NCI-H2081 treated with DMSO at 0.1 percent for 48 hours (cell line): ENCODE measurements at places on chromosomes 6 and 20.

- peak; percentile 44 for DNase-seq
Measured at GRCh38 chr6:98335594-98335993, 498.8 kb upstream of the POU3F2 start.

DNA sequence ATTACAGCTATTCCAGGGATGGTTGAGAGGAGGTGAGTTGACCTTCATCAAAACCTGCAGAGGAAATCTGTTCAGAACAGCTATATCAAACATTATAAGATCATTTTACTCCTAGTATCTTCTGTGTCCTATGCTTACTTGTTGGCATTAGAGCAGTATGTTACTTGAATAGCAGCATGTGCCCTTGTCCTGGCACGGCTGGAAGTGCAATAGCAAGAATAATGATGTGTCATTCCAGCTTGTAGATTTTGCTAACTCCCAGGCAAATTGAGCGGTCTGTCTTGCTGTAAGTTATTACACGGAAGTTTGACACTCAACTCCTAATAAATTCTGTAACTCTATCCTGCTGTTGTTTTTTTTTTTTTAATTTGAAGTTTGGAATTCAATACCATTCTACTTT lies 385.5 kb downstream of the TENT5A start:
- no peak for DNase-seq

DNA sequence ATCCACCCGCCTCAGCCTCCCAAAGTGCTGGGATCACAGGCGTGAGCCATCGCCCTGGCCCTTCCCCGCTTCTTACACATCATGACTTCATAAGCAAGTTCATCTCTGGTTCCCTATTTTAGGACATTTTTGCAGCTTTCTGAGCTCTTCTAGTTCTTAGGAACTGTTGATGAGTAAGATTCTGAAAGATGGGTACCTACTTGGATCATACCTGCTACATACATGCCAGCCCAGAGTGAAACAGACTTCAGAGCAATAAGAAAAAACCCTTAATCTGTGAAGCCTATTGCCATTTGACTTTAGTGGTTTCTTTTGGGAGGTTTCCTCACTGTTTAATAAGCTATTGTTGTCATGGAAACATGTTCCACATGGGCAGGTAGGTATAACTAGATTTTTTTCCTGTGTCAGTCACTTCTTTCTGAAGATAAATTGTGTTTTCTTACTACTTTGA lies 27.9 kb upstream of the TMEM217 start:
- DNase-seq: no peak

- DNase-seq: no peak
Measured at GRCh38 chr6:41092421-41093140, 19.8 kb downstream of the NFYA start.

DNA sequence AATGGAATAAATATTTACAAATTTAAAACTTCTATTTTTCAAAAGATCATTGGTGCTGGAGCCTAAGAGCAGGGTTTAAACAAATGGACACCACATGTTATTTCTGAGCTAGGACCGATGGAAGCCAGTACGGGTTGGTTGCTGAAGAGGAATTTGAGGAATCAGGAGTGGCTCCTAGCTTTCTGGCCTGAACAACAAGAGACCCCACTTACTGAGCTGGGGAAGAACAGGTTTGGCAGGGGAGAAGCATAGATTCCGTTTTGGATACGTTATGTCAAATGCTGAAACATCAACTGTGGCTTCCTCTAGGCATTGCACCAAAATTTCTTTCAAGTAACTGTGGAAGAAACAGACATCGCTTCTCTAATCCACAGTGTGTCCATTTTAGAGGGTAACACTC lies 6.7 kb downstream of the WDR27 start:
- DNase-seq: no peak

DNA sequence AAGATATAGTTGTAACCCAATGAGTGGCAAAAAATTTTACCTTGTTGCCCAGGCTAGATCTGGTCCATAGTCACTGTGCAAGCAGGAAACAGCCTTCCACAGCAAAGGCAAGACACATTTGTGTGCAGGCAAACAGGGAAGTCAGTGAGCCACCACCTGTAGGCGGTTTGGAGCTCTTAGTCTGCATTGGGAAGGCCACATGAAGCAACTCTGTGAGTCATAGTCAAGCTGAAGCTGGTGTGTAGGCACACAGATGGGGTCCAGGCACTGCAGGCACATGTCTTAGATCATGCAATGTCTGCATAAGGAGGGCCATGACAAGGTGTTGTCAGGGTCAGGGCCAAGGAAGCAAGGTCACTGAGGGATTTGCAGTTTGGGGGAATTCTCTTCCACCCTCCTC lies 543.2 kb upstream of the EPHA7 start:
- DNase-seq: no peak

- DNase-seq: no peak
Measured at GRCh38 chr6:159969921-159970320, 1.0 kb downstream of the IGF2R start.

GRCh38 chr6:11412011-11412424 lies 125.5 kb upstream of the TMEM170B start:
- no peak for DNase-seq

DNA sequence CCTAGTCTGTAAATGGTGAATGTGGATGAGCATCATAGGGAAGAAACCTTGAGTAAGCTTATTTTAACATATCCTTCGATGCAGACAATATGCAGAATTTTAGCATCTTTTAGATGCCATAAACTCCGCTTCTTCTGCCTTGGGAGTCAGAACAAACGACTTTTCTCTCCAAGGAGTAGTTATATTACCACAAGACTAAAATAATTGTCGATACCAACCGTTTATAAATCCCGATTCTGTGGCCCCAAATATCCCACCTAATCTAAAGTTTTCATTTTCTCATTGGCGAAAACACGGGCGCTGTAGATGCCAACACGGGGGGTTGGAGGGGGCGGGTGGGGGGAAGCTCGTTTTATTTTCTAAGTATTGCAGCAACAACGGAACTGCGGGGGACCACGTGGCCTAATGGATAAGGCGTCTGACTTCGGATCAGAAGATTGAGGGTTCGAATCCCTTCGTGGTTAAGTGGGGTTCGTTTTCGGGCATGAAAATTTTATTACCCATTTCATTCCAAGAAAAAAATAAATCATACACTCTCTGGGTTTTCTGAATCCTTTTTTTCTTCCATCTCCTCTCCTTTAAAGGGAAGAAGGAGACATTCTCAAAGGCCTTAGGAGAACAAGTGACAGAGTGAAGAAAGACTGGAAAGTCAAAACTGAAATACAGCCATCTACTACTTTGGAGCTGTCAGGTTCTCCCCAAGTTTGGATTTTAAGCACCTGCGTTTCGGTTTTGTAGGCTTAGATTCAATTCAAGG lies 65.5 kb upstream of the BTN3A2 start:
- no peak for DNase-seq

- DNase-seq: no peak
Measured at GRCh38 chr20:1912053-1912452, 16.8 kb downstream of the SIRPA start.

DNA sequence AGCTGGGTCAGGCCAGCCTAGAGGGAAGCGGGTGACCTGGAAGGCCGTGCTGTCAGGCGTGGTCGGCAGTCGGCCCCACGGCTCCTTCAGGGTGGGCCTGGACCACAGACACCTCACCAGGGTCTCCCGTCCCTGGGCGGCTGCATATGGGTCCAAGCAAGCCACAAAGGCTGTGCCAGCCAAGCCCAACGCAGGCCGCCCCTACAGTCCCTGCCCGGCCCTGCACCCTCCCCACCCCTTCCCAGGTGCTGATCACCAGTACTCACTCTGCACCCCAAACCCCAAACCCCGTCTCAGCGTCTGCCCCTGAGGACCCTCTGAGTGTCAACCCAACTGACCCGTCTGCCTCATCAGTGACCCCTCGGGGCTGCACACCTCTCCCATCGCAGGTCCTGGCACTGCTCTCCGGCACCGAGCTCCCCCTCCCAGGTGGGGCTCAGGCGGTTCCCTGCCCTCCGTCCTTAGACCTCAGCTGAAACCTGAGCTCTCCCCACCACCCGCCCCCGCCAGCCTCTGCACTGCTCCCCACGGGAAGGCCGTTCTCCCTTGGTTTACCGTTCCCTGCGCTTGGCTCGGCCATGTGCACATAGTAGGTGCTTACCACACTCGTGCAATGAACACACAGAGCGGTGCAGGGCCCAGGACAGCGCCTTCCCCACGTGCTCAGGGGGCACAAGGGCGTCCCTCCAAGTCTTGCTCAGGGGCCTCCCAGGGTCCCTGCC lies 1.5 kb upstream of the PPDPF start:
- no peak for DNase-seq

- DNase-seq: no peak
Measured at GRCh38 chr6:51983564-51983963, 103.8 kb downstream of the PKHD1 start.

- peak; percentile 77 for DNase-seq
Measured at GRCh38 chr6:63635588-63636517, at the start of gene PHF3. PHF3 (plus strand) TSS chr6:63635802; CDS start chr6:63646552, 10,750 bp downstream.

DNA sequence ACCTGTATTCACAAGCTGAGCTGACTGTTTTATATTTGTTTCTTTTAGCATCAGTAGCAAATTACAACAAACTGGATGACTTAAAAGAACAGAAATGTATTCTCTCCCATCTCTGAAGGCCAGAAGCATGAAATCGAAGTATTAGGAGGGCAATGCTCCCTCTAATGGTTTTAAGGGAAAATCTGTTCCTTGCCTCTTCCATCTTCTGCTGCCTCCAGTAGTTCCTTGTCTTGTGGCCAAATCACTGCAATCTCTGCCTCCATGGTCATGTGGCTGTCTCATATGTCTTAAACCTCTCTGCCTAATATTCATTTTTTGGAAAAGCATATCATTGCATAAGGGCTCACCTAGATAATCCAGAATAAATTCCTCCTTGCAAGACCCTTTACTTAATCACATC lies 25.2 kb upstream of the ASCC3 start:
- DNase-seq: no peak

GRCh38 chr6:34465531-34466241 lies at the start of gene PACSIN1:
PACSIN1 (plus strand) TSS chr6:34466076; CDS start chr6:34526306, 60,230 bp downstream.
- no peak for DNase-seq

- no peak for DNase-seq
Measured at GRCh38 chr6:50899306-50899870, 80.7 kb downstream of the TFAP2B start.

DNA sequence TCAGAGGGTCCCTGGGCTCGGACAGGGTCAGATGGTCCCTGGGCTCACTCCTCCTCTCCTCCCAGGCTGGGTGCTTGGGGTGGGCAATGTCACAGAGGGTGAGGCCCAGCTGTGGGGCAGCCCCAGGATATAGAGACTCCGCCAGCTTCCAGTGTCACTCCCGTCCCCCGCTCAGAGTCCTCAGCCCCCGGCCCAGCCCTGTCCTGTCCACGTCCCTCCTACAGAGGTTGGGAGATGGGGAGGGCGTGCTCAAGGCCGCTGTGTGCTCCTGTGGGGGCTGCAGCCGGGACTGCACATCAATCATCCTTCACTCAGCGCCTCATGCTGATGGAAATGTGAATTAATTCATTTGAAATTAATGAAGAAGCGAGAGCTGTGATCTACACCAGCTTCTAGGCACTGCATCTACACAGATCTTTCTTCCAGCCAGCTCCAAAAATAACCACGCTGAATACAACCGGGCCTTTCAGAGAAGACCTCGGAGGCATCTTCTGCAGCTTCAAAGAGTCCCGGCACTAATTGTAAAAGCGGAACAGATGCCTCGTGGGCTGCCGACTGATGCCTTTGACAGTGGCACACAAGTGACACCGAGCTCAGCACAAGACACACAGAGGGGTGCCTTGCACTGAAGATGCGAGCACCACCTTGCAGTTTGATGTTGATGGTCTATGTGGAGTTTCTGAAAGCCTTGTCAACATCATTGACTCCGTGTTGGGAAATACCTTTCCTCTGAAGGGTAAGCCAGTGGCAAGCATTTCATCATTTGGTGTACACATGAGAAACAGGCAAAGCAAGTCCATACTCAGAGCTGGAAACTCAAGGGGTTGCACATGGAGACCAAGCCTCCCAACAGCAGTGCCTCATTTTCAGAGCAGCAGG lies 39.3 kb downstream of the DACT2 start:
- DNase-seq: no peak

- no peak for DNase-seq
Measured at GRCh38 chr6:34866509-34866908, 21.3 kb downstream of the TAF11 start.

GRCh38 chr20:63449025-63449424 lies 23.4 kb downstream of the KCNQ2 start:
- DNase-seq: no peak

GRCh38 chr6:28254121-28254519 lies 2.1 kb upstream of the ZKSCAN4 start:
- no peak for DNase-seq

- no peak for DNase-seq
Measured at GRCh38 chr6:89503641-89504040, 70.7 kb downstream of the ANKRD6 start.

DNA sequence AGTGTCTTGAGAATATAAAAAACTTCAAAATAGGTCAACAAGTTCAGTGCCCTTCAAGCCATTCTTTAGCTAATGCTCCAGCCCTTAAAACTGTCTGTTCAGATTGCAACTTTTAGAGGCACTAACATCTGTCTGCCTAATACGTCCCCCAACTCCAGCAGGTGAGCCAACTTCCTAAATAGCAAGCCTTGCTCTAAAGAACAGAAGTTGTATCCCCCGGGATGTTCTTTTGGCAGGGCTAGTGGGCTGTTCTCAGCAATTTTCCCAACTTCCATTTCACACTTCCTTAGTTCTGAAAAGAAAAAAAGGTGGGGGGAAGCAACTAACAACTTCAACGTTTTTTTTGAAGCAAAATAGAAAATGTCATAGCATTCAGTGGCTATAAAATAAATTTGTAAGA lies 290.0 kb upstream of the PTCHD4 start:
- DNase-seq: no peak

DNA sequence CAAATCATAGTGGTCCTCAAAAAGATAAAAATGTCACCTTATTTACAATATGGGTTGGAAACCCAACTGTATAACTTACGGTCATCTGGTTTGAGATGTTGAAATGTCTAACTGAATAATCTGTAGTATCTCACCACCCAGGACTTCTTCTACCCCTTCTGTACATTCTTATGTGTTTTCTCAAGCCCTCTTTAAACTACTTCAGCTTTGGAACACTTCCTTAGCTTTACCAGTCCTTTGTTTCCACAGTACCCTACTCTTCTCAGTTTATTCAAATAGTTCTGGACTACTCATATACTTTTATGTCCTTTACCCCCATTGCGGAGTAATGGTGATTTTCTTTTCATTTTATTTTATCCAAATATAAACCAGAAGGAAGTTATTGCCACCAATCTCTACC lies 128.6 kb upstream of the FOXO3 start:
- DNase-seq: no peak

- DNase-seq: no peak
Measured at GRCh38 chr6:138419766-138420165, 15.7 kb downstream of the HEBP2 start.
